ENCODE measurements at places on chromosomes 5 and 9. TPM values are rescaled to one million over a fixed set of nuclear protein-coding genes. Genes with fewer than 3 reads are reported as not detected.

Gene PCDHB14
- total RNA-seq: not detected

Gene GHR
- not detected for total RNA-seq

Gene WNT8A
- not detected for total RNA-seq

Gene MAN1B1
- total RNA-seq: 24.7 TPM

Gene BHMT
- not detected for total RNA-seq

Gene TICAM2
- total RNA-seq: 0.82 TPM

DNA sequence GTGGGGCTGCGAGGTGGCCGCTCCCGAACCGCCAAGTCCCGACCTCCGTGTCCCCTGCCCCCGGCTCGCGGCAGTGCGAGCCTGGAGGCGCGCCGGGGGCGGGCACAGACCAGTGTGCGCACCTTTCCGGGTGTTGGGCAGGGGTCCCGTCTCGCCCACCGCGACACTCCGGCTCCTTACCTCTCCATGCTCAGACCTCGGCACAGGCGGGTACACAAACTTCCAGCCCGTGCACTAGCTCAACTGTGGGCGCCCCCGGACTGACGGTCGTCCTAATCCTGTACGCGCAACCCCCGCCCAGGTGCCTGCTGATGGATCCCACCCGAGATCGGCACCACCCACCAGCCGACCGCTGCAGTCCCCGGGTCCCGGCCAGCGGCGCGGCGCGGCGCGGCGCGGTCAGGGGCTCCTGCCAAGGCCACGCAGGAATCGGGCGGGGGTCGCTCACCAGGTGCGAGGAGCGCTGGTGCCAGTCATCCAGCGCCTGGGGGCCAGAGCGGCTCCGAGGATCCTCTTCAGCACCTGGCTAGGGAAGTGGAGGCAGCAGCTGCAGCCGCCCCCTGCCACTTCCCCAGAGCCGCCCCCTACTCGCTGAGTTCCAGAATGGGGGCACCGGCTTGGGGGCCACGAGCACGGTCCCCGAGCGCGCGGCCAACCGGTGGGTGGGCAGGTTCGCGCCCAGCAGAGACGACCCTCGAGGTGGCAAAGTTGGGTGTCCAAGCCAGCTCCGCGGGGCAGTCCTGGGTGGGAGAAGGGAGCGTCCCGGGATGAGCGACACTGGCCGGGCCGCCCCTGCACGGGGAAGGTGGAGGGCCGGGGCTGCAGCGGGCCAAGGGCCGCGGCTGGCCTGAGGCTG is 511 bp downstream of the SEMA5A start:
- no peak overlapping the region for H3K27ac ChIP-seq
- H3K36me3 ChIP-seq: no peaks in the 10 kb centered on the region
- DNase-seq: no peak
- peaks cover 3% of the 10 kb centered on the region for H3K4me1 ChIP-seq
- peak overlapping the region; percentile 14 for H3K4me3 ChIP-seq

DNA sequence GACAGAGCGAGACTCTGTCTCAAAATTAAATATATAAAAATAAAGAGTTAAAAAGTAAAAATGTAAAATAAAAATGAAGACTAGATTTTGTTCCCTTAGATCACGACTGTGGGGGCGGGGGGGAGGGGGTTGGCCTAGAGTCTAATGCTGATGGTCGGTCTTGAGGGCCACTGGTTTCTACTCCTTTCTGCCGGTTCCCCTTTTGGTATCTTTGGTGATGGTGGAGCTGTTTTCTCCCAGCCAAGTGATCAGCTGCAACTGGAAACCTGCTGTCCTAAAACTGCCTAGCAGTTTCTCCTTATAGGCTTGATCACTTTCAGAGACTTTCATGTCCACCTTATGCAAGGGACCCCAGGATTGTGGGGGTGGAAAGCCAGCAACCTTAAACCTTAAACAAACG is 1.1 kb downstream of the SRD5A1 start:
- peak overlapping the region; percentile 94 for H3K4me3 ChIP-seq
- H3K4me1 ChIP-seq: peaks cover 33% of the 10 kb centered on the region
- H3K36me3 ChIP-seq: peaks cover 38% of the 10 kb centered on the region

DNA sequence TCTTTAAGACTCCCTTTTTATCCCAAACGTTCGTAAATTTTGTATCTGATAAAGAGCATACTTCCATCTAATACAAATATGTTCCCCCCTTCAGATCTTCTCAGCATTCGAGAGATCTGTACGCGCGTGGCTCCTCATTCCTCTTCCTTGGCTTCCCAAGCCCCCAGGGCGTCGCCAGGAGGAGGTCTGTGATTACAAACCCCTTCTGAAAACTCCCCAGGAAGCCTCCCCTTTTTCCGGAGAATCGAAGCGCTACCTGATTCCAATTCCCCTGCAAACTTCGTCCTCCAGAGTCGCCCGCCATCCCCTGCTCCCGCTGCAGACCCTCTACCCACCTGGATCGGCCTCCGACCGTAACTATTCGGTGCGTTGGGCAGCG is 19.9 kb downstream of the CDKN2A start:
- peaks cover 97% of the 10 kb centered on the region for H3K27me3 ChIP-seq
- H3K4me3 ChIP-seq: peak overlapping the region; percentile 78
- peak overlapping the region; percentile 29 for H3K27ac ChIP-seq
- no peak for DNase-seq
- peaks cover 21% of the 10 kb centered on the region for H3K4me1 ChIP-seq

- peaks cover 41% of the 10 kb centered on the region for H3K4me1 ChIP-seq
- DNase-seq: no peak
- no peak overlapping the region for H3K27ac ChIP-seq
- no peak overlapping the region for H3K4me3 ChIP-seq
Observed at GRCh38 chr9:77954013-77954665, 77.5 kb downstream of the GNAQ start.

DNA sequence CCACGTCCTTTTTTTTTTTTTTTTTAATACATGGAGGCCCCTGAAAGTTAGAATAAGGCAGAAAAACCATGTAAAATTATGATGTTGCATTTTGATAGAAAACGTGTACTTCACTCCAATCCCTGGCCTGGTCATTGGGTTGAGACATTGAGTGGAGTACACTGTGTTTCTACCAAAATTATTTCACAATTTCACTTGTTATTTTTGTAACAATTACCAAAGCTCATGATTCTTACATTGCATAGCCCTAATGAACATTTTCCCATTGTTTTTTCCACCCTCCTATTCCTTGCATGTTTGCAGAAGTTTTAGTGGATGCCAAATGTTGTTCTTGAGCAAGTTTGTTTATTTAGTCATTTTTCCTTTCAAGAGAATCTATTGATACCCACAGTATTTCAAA is 21.9 kb downstream of the MAMDC2 start:
- no peak for DNase-seq
- no peaks in the 10 kb centered on the region for H3K4me1 ChIP-seq
- peaks cover 29% of the 10 kb centered on the region for H3K27me3 ChIP-seq
- no peak overlapping the region for H3K4me3 ChIP-seq

GRCh38 chr9:72041775-72042194 is 18.6 kb downstream of the C9orf57 start:
- peaks cover 8% of the 10 kb centered on the region for H3K27me3 ChIP-seq
- H3K4me3 ChIP-seq: no peak overlapping the region
- DNase-seq: no peak
- H3K4me1 ChIP-seq: peaks cover 7% of the 10 kb centered on the region
- H3K27ac ChIP-seq: no peak overlapping the region
- no peaks in the 10 kb centered on the region for H3K36me3 ChIP-seq

GRCh38 chr9:112836394-112836793 is 54.3 kb downstream of the SLC46A2 start:
- DNase-seq: no peak
- peaks cover 3% of the 10 kb centered on the region for H3K36me3 ChIP-seq
- H3K4me3 ChIP-seq: no peak overlapping the region
- no peak overlapping the region for H3K27ac ChIP-seq
- no peaks in the 10 kb centered on the region for H3K27me3 ChIP-seq

DNA sequence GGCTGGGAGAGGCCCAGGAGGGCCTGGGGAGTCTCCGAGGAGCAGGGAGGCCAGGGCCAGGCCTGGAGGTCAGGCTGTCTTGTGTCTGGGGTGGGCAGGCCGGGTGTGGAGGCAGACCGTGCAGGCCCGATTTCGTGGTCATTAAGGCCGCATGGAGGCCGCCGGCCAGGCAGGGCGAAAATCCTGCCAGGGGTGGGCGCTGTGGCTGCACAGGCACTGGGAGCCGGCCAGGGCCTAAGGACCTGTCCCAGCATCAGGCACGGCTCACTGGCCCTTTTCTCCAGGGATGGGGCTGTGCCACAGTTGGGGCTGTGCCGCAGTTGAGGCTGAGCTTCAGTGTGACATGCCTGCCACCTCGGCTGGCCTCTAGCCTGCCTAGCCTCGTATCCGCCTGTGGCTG is 35.9 kb downstream of the ASS1 start:
- no peaks in the 10 kb centered on the region for H3K4me1 ChIP-seq
- no peak overlapping the region for H3K27ac ChIP-seq
- no peaks in the 10 kb centered on the region for H3K36me3 ChIP-seq
- H3K27me3 ChIP-seq: peaks cover 34% of the 10 kb centered on the region
- no peak for DNase-seq

GRCh38 chr9:112783551-112783954 is 33.0 kb downstream of the SNX30 start:
- H3K27me3 ChIP-seq: no peaks in the 10 kb centered on the region
- peaks cover 33% of the 10 kb centered on the region for H3K4me1 ChIP-seq
- H3K27ac ChIP-seq: no peak overlapping the region

- no peak for DNase-seq
- H3K36me3 ChIP-seq: no peaks in the 10 kb centered on the region
- H3K4me3 ChIP-seq: no peak overlapping the region
- no peaks in the 10 kb centered on the region for H3K27me3 ChIP-seq
- H3K27ac ChIP-seq: no peak overlapping the region
Observed at GRCh38 chr5:1538276-1538675, 14.5 kb upstream of the LPCAT1 start.
